ENCODE measurements at places on chromosomes 16 and 17.

- DNase-seq, result no peak
These were observed 14.6 kb upstream of the ETV4 start for GRCh38 chr17:43560461-43561427.

GRCh38 chr16:22623351-22623781 lies 112.7 kb downstream of the NPIPB5 start:
- DNase-seq, result no peak

GRCh38 chr17:70034158-70034557 lies 40.9 kb upstream of the KCNJ16 start:
- DNase-seq, result no peak

- no peak for DNase-seq
These were observed 10.9 kb upstream of the COL1A1 start for GRCh38 chr17:50212121-50212843.

- no peak for DNase-seq
These were observed 1.0 kb downstream of the SRCIN1 start for GRCh38 chr17:38604479-38605403.

GRCh38 chr16:46629331-46630219 lies 8.4 kb upstream of the SHCBP1 start:
- DNase-seq, result no peak

Measured in activated T-helper 9 cell treated with anti-CD3 and anti-CD28 coated beads, Interleukin-2, amount 50 U/mL, for 16 hours (primary cell).